Activated CD8-positive, alpha-beta memory T cell treated with anti-CD3 and anti-CD28 coated beads, Interleukin-2, amount 10 ng/mL, durations not matched to agents 7 days and 5 days (primary cell): ENCODE measurements at places on chromosomes 1 and 21. TPM values are rescaled to one million over a fixed set of nuclear protein-coding genes. Genes with fewer than 3 reads are reported as not detected.

- no peak for DNase-seq
Observed at GRCh38 chr1:111618961-111619634, 491 bp upstream of the RAP1A start.

DNA sequence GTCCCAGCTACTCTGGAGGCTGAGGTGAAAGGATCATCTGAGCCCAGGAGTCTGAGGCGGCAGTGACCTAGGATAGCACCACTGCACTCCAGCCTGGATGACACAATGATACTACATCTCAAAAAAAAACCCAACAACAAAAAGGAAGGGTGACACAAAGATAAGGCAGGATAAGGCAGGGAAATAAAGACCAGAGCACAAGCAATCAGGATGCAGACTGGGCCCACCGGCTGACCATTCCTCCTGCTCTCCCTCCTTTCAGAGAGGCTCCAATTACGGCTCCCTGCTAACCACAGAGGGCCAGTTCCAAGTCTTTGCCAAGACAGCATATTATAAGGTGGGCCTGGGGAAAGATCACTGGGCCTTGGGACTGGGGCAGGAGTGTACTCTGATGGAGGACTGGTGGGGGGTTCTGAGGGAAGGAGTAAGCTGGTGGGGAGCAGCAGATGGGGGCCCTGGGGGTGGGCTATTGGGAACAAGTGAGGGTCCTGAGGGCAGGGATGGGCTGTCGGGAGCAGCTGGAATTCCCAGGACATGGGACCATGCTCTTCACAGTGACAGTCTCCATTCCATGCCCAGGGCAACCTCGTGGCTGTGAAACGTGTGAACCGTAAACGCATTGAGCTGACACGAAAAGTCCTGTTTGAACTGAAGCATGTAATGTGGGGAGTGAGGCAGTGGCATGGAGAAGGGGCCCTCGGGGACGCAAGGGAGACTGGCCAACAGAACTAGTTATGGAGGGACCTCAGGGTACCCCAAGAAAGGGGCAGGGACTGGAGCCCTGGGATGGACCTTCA lies 7.3 kb downstream of the NPR1 start:
- no peak for DNase-seq

DNA sequence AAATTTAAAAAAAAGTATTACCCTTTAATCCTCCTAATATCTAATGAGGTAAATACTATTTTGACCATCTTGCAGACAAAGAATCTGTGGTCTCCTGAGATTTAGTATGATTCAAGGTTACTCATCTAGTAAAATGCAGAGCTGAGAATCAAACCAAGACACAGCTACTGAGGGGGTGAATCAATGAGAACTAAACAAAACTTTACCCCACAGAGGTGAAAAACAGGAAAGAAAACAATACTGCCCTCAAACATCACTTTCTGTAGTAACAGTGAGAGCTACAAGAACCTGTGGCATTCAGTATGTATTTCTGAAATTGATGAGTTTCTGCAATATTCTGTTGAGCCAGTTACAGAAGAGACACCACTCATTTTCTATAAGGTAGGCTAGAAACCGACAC lies 85.1 kb downstream of the JAK1 start:
- no peak for DNase-seq

DNA sequence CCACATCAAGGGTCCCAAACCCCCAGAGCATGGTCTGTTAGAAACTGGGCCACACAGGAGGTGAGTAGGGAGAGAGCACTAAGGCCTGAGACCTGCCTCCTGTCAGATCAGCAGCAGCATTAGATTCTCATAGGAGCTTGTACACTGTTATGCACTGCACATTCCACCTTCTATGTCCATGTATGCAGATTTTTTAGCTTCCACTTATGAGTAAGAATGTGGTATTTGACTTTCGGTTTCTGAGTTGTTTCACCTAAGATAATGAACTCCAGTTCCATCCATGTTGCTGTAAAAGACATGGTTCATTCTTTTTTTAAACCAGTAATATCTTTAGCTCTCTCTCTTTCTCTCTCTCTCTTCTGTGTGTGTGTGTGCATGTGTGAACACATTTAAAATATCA lies 663 bp upstream of the GBP6 start:
- DNase-seq = peak; percentile 46

DNA sequence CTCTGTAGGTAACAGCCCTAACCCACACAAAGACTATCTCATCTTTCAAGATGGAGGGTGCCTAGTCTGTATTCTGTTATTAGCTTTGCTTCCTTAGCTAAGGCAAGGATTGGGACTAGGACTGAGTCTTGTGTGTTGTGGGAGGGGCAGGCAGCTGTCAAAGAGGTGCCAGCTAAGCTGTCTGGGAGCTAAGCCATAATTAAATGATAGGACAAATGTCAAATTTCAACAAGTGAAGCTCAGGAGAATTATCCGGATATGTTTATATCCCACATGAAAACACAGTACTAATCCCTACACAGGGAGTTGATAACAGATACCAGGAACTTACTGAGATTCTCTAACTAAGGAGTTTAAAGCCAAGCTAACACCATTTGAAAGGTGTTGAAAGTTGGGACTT lies 70.5 kb upstream of the NGF start:
- DNase-seq = no peak

DNA sequence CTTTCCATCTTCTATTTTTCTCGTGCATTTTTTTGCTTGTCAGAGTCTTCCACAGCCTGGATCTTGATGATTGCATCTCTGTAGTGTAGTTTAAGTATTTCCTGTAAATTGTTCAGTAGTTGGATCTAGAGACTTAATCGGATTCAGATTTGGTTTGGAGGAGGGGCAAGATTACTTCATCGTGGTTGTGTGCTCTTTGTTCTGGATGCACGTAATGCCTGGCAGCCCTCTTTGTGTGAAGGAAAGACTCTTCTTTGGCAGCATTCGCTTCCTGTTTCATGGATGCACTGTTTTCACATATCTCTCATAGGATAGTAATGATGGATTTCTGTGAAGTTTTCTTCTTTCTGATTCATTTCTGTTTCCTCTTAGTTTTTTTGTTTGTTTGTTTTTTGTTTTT lies 14.2 kb downstream of the SEMA4A start:
- DNase-seq = no peak

DNA sequence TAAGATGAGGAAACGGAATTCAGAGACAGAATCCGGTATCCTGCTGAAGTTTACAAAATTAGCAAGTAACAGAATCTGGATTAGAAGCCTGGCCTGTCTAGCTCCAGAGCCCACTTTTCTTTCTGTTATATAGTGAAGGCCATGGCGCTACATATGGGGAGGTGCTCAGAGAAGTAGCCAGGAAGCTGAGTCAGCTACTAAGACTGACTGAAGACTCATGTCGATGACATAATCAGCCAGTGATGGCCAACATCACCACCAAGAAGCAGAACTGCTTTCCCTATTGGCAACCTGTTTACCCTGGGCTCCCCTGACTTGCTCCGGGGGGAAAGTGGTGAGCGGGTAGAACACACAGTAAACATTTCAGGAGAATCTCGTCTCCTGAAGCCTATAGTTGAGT lies 18.8 kb downstream of the LRRC52 start:
- DNase-seq = no peak

DNA sequence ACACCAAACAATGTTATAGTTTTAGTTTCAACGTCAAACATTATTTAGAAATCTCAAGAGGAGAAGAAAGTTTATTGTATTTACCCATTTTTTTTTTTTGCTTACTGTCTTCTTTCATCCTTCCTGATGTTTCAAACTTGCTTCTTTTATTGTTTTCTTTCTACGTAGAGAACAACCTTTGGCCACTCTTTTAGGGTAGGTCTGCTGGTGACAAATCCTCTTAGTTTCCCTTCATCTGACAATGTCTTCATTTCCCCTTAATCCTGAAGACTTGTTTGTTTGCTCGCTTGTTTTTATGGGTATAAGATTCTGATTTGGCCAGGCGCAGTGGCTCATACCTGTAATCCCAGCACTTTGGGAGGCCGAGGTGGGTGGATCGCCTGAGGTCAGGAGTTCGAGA lies 89.1 kb downstream of the RHOU start:
- no peak for DNase-seq

GRCh38 chr1:145963265-145964019 lies 933 bp downstream of the ANKRD34A start:
- no peak for DNase-seq

- DNase-seq = no peak
Observed at GRCh38 chr1:9269721-9270120, 23.0 kb upstream of the SPSB1 start.

GRCh38 chr1:6126028-6126427 lies 54.1 kb downstream of the CHD5 start:
- DNase-seq = no peak

- no peak for DNase-seq
Observed at GRCh38 chr1:166029196-166029945, 137.4 kb downstream of the FAM78B start.

DNA sequence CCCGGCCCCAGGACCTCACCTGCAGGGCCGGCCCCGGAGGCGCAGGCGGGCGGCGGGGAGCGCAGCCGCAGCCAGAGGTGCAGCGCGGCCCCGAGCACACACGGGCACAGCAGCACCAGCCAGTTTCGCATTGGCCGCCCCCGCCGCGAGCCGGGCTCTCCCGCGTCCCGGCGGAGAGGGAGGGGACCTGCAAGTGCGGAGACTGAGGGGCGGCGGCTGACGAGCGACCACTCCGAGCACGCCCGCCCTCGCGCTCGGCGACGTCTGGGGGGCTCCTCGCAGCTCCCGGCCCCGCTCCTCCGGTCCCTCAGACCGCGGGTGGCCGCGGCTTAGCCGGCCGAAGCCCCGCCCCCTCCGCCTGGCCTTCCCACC lies at the start of gene B3GALNT2:
B3GALNT2 (minus strand) TSS at position 331 of the 372 bp plus-strand sequence; CDS start at position 131, 200 bp downstream.
- DNase-seq = no peak

- DNase-seq = no peak
Observed at GRCh38 chr1:173886746-173887611, 18.8 kb downstream of the ZBTB37 start.

DNA sequence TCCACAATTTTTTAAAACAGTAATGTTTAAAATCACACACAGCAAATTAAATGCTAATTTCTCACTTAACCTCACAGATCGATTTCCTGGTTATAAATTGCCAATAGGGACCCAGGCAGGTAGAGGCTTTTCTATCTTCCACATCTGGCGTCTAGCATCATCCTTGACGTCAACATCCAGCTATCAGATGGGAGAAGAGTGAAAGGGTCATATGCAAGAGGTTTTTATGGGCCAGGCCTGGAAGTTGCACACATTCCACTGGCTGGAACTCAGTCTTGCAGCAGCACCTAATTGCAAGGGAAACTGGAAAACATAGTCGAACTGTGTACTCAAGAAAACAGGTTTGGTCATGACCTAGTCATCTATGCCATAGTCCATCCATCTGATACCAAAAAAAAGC lies 6.0 kb upstream of the EEIG2 start:
- DNase-seq = no peak

DNA sequence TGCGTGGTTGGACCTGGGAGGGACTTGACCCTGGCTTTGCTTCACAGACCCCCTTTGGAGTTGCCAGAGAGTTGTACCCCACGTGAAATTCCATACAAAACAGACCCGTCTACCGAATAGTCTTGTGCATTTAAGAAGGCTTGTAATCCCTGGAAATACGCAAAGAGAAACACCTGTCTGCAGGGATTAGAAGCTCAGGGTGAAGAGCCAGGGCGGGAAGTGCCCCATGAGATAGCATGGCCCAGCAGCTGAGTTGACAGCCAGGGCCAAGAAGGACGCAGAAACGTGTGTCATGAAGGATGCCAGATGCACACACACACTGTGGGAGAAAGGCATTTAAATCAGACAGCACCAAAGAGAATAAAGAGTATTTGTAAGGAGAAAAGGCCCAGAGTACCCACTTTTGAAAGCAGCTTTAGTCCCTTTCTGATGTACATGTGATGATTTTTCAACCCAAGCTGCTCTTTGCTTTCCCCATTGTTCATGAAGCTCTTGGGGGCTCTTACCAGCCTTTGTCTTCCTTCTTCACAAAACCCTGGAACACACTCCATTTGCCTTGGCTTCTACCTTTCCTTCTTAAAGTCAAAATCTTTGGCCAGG lies 46.6 kb downstream of the PCP4 start:
- DNase-seq = no peak

DNA sequence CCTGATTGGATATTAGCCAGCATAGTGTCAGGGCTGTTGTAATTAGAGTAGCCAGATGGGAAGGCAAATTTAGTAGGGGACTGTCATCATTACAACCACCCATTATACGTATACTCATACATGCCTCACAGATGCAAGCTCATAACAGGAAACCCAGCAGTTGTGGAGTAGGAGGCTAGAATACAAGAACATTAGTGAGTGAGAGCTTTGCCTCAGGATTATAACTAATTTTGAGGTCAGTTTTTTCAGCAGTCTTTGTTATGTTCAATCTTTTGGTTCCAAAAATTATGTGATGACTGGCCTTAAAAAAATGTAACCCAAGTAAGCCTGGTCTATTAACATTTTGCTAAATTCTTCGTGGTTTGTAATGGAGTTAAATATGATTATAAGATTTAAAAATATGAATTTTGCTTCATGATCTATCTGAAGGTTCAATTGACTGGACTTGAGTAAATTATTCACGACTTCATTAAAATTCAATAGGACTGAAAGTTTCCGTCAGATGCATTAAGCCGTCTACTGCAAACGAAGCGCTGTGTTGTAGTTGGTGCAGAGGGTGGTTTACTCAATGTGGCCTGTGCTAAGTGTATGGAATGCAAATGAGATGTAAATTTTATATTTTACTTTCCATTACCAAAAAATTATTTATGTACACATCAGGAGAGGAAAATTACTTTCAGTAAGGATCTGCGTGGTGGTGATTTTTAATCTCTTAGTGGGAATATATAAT lies 48.8 kb downstream of the KCNK1 start:
- no peak for DNase-seq

DNA sequence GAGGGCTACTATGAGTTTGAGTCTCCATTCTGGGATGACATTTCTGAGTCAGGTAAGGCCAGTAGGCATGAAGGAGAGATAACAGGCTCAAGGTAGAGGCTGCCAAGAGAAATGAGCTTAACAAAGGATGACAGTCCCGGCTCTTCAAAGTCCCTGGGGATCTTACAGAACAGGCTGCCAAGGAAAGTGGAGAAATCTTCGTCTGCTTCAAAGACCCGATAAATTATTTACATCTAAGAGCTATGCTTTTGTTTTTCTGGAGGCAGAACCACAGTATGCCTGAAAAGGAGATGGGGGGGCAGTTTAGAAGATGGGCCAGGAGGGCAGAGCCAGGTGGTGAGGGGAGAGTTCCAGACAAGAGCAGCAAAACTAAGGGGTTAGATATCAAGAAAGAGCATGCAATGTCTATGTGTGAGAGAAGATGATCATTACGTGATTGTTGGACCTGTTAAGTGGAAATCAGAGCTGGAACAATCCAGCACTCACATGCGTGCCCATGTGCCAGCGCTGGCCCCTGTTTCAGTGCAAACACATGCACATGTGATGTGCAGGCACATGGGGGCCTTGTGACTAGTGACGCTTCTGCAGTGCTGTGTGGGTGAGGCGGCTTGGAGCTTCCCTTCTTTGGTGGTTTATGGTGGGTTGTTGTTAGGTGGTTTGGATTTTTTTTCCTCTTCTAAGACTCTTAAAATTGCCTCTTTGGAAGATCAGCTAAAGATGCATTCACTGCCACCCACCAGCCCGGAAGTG lies 25.7 kb downstream of the CAMK1G start:
- no peak for DNase-seq

Gene SH3D21
- total RNA-seq = 11.0 TPM

Gene RNU1-1
- 922 TPM for total RNA-seq

Gene GREM2
- total RNA-seq = 0.05 TPM

Gene SERPINC1
- total RNA-seq = not detected

Gene GBP5
- total RNA-seq = 362 TPM

Gene HPCA
- 0.35 TPM for total RNA-seq

Gene EPHB2
- total RNA-seq = 0.09 TPM

Gene LRRC7
- not detected for total RNA-seq

Gene ESRRG
- total RNA-seq = not detected

Gene TNFRSF4
- total RNA-seq = 8.1 TPM
